NCI-H1105 (cell line): ENCODE measurements at places on chromosomes 1 and 21.

- DNase-seq = no peak
These were observed 14.1 kb downstream of the PDXK start for GRCh38 chr21:43733060-43733459.

DNA sequence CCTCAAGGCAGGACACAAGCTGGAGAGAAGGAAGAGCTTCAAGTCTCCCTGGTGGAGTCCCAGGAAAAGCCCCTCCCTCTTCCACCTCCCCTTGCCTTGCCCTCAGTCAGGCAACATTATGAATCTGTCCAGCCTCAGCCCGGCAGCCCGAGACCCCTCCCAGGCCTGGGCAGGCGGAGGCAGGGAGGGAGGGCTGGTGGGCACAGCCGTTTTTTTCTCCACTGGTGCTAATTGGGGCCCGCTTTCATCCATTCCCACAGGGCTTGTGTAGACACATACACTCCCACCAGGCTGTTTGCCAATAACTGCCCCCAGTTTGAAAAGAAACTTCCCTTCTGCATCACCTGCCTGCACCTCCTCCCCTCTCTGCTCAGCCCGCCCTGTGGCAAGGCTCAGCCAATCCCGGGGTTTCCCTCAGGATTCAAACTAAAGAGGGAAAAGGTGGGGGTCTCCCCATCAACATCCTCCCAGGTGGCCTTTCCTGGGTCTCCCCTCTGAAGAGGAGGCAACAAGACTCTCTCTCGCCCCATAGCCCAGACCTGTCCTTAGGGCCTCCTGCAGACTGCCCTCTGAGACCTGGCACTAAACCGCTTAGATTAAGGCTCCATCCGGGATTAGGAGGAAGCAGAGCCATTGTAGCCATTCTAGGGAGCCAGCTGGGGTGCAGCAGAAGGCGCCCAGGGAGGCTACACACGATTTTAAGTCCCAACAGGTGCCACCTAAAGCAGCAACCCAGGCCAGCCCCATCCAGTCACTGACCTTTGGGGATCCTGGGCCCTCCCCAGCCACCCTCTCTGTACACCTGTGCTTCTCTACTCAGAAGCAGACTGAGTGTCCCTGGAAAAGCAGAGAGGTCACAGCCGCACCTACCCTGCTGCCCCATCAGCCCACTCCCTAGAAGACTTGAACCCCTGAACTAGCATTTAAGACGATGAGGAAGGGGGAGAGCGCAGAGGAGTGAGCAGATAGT, 3.5 kb downstream of the IGSF9 start:
- peak; percentile 99 for DNase-seq

DNA sequence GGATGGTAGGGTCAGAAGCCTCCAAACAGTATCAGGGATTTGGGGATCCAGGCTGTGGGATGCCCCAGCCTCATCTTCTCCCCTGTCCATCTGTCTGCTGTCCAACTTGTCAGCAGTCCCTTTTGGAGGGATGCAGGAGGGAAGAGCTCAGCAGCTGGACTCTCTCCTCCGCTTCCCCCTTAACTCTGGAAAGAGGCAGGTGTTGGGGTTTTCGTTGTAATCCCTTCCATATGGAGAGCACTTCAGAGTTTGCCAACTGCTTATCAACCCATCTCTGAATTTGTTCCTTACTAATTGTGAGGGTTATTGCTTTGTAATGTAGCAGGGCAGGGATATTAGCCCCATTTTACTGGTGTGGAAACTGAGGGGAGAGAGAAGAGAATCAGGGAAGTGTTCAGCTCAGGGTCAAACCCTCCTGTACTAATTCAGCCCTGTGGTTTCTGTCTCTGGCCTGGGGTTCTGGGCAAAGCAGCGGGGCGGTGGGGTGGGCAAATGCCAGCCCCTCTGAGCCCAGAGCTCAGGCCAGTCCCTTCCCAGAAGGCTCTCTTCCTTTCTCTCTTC, 3.2 kb downstream of the CITED4 start:
- no peak for DNase-seq

DNA sequence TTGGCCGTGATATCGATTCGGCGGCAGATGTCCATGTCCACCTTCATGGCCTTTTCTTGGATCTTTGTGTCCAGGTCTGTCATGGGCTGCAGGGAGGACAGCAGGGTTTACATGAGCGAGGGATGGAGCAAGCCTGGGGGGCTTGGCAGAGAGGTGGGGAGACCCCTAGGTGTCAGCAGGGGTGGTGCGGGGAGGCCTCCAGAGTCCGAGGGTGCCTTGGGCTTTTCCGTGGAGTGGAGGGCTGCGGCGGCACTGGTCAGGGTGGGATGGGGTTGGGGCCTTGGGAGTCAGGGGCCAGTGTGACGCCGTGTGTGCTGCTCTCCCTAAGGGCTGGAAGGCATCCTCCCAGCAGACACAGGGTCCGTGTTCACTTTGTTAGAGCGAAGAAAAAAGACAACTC, 16.1 kb upstream of the ALDH4A1 start:
- DNase-seq = no peak

- no peak for DNase-seq
These were observed 1.3 kb downstream of the TMEM167B start for GRCh38 chr1:109091839-109092193.

- no peak for DNase-seq
These were observed 53.6 kb upstream of the DMRTA2 start for GRCh38 chr1:50476800-50477199.

- no peak for DNase-seq
These were observed 223.6 kb downstream of the LRRC7 start for GRCh38 chr1:69791311-69791710.

DNA sequence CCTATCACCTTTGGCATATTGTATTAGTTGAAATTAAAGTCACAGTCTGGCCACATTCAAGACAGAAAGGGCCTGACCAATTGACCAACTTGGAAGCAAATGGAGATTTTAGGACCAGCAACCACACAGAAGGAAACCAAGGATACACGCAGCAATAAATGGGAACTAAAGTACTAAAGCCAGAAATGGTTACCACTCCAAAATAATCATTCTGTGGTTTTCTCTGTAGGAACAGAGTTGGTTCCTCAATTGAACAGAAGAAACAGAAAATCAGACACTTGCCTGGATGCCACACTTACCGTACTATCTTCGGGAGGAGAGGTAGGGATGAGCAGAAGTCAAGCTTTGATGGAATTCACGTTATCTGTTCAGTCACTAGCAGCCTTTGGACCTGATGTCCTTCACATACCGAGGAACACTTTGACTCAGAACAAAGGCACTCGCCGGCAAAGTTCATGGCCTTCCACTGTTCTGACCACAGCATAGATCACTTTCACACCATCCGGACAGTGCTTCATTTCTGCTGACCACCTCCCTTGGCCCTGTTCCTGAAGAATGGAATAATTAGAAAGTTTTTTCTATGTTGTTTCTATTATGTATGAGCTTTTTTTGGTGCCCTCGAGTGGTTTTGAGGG, 96.9 kb downstream of the LPAR3 start:
- no peak for DNase-seq

GRCh38 chr1:170931650-170932049, 3.7 kb upstream of the MROH9 start:
- DNase-seq = no peak

DNA sequence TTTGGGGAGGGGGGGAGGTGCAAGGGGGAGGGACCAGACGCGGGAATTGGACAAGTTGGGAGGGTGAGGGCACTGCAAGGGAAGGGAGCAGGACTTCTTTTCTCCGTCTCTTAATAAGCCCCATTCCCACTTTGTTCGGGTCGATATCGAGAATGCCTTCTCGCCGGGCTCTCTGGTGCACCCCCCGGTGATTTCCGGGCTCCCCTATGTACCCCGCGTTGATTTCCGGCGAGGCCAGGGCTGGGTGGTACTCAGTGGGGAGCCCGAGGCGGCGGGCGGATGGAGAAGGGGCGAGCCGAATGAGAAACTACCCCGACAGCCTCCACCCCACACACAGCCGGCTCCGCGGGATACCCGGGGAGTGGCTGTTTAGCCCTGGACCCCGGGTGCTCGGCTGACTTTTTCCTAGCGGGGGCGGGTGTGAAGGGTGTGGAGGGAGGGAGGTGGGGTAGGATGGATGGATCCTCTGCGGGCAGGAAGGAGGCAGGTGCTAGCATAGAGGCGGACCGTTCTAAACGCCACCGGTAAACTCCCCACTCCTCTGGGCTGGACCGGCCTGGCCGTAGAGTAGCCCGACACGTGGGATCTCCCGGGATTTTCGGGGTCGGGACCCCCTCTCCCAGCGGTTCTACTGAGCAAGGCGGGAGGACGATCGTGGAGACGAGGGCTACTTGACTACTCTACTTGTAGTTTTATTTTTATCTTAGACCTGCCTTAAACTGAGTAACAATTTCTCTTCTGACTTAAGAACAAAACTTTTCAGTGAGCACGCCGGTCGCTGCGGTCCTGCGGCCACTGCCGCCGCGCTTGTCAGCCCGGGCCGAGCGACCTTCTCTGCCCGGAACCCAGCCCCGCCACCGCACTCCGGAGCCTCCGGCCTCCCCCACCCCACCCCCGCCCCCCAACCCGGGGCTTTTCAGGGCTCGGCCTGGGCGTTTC, 1.0 kb downstream of the RNF220 start:
- no peak for DNase-seq

DNA sequence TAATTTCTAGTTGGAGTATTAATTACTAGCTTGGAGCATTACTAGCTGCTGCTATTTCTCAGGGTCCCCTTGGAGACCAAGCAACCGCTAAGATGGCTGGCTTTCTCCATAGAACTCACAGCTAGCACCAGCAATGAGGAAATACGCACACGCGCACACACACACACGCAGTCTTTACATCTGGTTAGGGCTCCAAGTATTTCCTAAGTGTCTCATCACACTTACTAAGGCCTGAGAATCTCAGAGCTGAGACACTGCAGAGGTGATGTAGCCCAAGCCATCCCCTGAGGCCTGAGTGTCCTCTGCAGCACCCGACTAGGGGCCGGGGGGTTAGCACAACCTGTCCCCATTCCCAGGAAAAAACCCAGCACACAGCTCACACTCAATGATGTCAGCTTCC, 42.5 kb downstream of the ITPKB start:
- DNase-seq = no peak

- DNase-seq = no peak
These were observed 3.3 kb downstream of the TMEM200B start for GRCh38 chr1:29120367-29120766.

DNA sequence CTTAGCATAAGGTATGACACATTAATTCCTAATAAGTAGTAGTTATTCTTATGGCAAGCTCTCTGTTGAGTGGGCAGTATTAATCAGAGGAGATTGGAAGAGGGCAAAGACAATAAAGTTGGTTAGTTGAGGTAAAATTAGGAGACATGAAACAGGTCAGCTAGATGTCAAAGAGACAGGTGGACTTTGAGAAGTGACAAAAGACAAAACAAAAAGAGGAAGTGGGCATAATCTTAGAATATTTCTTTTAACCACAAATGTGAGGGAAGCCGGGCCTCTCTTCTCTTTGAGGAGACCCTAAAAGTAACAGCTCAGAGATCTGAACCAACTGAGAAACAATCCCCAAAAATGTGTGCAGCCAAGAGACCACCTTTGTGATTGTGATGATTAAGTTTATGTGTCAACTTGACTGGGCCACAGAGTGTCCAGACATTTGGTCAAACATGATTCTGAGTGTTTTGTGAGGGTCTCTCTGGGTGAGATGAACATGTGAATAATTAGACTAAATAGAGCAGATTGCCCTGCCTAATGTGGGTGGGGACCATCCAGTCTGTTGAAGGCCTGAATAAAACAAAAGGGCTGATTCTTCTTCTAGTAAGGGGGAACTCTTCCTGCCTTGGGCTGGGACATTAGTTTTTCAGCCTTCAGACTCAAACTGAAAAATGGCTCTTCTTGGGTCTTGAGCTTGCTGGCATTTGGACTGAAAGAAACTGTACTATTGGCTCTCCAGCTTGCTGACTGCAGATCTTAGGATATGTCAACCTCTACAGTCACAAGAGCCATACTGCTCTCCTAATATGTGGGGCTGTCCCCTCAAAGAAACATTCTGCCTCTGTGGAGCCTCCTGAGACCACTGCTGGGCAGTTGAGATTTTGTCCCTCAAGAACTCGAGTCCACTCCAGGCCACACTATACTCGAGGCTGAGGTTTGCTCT, 40.0 kb downstream of the FCRL5 start:
- DNase-seq = no peak

GRCh38 chr1:24905979-24906720, 23.9 kb downstream of the RUNX3 start:
- DNase-seq = no peak

GRCh38 chr1:233313434-233314155, 13.9 kb upstream of the MAP3K21 start:
- DNase-seq = no peak

DNA sequence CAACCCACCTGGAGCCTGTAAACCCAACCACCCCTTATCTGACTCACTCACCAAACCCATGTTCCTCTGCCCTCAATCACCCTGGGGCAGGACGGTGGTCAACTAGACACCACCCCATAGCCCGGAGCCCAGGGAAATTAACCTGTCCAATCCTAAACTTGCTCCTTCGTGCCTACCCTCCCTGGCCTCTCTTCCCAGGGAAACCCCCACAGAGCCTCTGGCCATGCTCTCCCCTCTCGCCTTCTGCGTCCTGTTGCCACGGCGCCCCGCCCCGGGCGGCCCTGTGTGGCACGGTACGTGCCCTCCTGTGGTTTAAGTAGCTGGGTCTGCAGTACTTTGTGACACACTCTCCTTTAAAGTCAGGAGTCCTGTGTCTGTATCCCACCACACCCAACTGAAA, 4.0 kb upstream of the FTCD start:
- DNase-seq = no peak

- DNase-seq = no peak
These were observed 132.0 kb upstream of the ZC3H11B start for GRCh38 chr1:219744652-219745469.

DNA sequence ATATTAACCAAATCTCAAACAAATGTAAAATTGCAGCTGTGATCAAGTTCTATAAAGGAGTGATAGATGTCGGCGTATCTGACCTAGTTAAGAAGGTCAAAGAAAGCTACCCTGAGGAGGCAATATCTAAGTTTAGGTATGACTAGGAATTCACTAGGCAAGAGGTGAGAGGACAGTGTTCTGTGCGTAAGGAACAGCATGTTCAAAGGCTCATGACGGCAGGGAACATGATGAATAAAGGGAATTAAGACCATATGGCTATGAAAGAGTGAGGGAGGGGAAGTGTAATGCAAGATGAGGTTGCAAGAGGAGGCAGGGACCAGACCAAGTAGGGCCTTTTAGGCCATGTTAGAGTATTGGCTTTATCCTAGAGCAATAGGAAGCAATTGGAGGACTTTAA, 8.6 kb downstream of the LIX1L start:
- no peak for DNase-seq

DNA sequence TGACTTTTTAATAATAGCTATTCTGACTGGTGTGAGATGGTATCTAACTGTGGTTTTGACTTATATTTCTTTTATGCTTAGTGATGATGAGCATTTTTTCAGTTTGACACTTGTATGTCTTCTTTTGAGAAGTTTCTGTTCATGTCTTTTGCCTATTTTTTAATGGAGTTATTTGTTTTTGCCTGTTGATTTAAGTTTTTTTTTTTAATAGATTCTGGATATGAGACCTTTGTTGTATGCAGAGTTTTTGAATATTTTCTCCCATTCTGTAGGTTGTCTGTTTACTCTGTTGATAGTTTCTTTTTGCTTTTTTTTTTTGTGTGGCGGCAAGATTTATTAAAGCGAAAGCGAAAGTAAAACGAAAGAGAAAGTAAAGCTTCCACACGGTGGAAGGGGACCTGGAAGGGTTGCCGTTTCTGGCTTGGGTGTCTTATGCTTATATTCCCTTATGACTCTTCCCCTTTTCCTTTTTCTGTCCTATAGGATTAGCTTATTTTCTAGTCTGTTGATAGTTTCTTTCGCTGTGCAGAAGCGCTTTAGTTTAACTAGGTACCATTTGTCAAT, 67.6 kb downstream of the TBX19 start:
- no peak for DNase-seq
